ENCODE measurements at places on chromosomes 6 and 20.

GRCh38 chr6:106628658-106629102, 618 bp downstream of the RTN4IP1 start:
- no peak for DNase-seq

DNA sequence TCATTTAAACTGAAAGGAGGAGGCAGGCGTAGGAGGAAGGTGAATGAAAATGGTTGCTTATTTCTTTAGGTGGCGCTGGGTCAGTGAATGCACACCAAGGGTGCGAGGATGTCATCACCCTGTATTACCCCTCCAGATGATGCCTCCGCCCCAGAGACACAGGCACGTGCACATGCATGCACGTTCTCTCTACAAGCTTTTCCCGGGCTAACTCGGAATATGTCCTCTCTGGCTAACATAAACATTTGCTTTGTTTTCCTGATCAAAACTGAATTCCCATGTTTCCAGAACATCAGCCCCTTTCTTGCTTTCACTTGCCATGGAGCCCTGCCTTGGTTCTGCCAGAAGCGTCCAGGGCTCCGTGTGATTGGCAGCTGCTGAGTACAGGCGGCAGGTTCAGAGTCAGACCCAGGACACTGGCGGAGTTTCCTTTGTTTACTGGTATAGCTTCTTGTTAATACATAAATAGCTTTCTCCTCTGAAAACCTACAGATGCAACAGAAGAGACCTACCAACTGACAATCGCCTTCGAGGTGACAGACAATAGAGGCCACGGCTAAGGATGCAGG, 131.2 kb upstream of the RPS6KA2 start:
- no peak for DNase-seq

GRCh38 chr6:13485303-13485702, 2.1 kb downstream of the GFOD1 start:
- no peak for DNase-seq

DNA sequence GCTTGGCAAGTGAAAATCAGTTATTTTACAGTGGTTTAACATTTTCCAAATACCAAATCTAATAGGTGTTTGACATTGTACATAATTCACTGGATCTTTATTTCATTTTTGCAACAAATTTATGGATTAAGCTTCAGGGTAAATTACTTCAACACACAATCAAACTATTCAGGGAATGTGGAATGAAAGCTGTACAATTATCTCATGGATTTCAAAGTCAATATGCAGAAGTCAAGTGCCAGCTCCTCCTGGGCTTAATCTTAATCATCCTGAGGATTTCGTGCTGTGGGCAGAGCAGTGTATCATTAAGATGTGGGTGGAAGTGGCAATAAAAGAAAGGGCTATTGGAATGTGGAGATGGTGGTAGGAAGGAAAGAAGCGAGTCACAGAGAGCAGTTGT, 548.8 kb downstream of the COL12A1 start:
- DNase-seq: no peak

- DNase-seq: no peak
Measured at GRCh38 chr6:17450832-17451231, 57.4 kb downstream of the CAP2 start.

DNA sequence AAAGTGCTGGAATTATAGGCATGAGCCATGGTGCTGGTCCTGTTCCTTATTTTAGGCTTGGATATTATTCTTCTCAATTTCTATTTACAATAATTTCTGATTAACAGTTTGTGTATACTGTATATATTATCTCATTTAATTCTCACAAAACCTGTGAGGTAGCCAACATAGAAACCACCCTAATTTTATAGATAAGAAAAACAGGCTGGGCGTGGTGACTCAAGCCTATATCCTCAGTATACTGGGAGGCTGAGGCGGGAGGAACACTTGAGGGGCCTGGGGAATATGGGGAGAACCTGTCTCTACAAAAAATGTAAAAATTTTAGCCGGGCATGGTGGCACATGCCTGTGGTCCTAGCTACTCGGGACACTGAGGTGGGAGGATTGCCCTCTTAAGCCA, 3.8 kb upstream of the AFG1L start:
- DNase-seq: no peak

DNA sequence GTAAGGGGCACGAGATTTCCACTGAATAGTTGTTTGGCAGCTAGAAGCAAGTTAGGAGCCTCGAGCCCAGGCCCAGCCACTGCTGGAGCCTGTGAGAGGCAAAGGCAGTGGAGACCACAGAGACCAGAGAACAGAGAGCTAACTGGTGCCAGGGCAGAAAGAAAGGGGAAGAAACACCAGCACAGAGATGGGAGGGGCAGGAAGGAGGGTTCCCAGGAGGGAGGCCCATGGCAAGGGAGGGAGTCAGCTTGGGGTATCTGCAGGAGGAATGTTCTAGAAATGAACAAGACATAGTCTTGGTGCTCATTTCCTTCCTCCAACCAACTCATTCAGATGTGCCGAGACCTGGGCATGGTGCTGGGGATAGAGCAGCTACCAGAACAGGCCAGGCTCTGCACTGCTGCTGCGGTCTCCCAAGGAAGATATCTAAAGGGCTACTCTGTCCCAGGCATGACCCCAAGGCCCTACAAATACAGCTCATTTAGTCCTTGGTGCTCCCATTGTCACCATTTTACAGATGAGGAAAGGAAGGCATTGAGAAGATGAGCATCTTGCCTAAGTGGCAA, 10.7 kb downstream of the ANGPT4 start:
- DNase-seq: no peak

GRCh38 chr6:124285146-124285545, 481.5 kb downstream of the NKAIN2 start:
- DNase-seq: no peak

- no peak for DNase-seq
Measured at GRCh38 chr6:3799719-3800118, 48.2 kb upstream of the PXDC1 start.

DNA sequence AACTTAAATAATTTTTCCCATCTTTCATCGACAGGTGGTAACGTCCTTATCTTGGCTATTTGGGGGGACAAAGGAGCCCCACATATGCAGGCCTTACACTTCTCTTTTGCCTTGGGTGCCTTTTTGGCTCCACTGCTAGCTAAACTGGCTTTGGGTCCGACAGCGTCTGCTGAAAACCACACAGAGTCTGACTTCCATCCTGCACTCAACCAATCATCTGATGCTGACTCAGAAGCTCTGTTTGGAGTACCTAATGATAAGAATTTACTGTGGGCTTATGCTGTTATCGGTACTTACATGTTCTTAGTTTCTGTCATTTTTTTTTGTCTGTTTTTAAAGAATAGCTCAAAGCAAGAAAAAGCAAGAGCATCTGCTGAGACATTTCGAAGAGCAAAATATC, 178.5 kb downstream of the SLC16A10 start:
- DNase-seq: no peak

GRCh38 chr6:168063431-168063830, 15.6 kb downstream of the FRMD1 start:
- DNase-seq: no peak

DNA sequence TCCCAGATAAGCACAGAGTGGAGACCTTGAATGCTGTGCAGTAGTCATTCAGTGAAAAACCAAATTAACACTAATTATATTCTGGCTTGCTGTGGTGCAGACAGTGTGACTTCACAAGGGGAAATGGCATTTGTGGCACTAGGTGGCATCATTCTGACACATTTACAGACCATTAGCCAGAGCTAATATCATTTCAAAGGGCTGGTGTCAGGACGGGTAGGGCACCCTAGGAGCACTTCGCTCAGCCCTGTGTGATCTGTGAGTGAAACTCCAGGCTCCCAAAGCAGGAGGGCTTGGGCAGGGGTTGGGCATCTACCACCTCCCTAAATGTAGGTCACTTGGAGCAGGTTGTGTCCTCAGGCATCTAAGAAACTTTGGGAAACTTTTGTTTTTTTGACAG, 555.8 kb downstream of the PKHD1 start:
- no peak for DNase-seq

- DNase-seq: no peak
Measured at GRCh38 chr6:47301441-47301840, 8.3 kb downstream of the TNFRSF21 start.

GRCh38 chr6:136964398-136964797, 42.3 kb downstream of the SLC35D3 start:
- no peak for DNase-seq

DNA sequence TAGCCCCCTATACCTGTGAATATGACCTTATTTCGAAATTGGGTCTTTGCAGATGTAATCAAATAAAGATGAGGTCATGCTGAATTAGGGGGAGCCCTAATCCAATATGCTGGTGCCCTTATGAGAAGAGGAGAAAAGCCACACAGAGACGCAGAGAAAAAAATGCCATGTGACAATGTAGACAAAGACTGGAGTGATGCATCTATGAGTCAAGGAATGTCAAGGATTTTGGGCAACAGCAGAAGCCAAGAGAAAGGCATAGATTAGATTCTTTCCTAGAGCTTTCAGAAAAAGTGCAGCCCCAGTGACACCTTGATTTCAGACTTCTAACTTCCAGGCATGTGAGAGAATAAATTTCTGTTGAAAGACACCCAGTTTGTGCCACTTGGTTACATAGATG, 47.4 kb upstream of the HS3ST5 start:
- no peak for DNase-seq

GRCh38 chr20:6711951-6712649, 55.4 kb upstream of the BMP2 start:
- no peak for DNase-seq

DNA sequence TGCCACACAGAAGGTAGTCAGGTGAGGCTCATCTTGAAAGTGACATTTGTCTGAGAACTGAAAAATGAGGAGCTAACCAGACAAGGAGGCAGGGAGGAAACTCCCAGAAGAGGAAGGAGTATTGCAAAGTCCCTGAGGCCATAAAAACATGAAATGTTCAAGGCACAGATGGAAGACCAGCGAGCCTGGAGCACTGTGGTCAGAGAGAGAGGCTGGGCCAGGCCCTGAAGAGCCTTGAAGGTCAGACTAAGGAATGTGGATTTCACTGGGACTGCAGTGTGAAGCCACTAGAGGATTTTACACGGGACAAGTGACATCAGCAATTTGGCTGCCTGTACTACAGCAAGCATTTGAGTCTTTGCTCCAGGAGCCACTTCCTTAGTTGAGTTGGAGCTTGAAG, 21.1 kb upstream of the TMEM181 start:
- no peak for DNase-seq

- DNase-seq: no peak
Measured at GRCh38 chr6:27494987-27495385, 22.1 kb upstream of the ZNF184 start.

DNA sequence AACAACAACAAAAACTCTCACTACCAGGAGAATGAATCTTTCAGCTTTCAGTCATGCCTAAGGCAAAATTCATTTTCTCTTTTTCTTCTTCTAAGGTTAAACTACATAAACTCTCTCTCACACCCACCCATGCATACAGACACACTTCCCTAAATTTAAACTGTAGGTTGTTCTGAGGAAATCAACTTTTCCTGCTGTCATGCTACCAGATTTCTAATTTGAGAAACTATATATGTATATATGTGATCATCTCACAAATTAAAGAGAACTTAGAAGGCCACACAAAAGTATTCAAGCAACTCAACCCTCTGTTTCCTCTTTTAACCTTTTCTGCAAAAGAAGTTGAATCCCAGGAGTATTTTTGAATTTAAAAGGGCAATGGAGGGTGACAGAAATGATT, 532.5 kb downstream of the KIF16B start:
- no peak for DNase-seq

GRCh38 chr6:160030103-160030502, 61.2 kb downstream of the IGF2R start:
- DNase-seq: no peak

DNA sequence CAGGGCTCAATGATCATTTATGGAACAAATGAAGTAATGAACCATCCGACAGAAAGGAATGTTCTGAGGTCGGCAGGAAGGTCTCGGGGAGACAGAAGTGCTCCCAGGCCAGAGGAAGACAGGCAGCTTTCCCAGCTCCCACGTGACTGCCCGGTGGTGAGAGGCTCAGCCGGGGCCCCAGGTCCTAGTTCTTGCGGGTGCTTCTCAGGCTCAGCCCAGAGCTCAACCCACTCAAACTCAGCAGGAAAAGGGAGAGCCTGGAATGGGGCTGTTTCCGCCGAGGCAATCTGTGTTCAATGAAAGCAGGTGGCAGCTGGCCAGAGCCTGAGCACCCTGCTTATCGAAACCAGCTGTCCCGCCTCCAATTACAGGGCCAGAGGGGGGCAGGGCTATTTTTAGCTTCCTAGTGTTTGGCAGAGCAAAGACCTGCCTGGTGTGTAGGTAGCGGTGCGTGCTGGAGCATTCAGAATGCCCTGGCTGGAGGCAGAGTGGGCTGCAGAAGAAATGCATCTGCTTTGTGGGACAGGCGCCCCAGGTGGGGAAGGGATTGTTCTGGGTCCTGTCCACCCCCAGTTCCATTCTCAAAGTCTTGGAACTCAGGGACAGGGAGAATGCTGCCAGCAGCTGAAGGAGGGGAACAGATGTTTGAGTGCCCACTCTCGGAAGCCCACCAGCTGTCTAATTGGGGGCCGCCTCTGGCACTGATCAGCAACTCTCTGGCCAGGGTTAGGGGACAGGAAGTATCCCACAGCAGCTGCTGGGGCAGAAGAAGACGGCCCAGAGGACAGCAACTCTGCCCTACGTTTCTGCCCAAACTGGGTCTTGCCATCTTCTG, 145.1 kb downstream of the PREX1 start:
- no peak for DNase-seq
